ENCODE measurements at places on chromosomes 16 and 17. TPM values are rescaled to one million over a fixed set of nuclear protein-coding genes. Genes with fewer than 3 reads are reported as not detected.

DNA sequence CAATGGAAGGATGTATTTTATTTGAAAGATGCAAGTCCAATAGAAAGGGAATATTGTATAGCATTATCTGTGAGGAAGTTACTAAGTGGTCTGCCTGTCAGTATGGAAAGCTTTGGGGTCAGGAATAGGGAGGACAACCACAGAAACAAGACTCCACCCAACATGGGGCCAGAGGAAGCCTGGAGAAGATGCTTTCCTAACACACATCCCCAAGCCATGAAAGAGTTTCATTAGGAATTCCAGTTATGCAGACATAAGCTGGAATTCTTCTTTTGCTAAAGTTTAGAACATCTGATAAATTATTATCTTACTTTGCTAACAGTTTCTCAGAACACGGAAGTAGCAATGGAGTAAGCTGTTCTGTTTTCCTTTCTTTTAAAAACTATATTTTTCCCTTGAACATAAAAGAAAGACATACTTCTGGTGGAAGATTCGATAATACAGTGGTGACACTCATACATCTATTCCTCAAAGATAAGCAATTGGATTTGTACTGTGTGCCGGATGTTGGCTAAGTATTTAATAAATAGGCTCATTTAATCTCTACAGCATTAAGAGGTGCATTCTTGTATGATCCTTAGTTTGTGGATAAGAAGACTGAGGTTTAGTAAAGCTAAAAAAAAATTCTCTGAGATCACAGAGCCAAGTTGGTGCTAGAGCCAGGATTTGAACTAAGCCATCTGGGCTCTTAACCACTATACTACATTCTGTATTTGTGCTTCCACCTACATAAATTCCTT lies 51.0 kb upstream of the GAS7 start:
- DNase-seq = no peak

- no peak for DNase-seq
Measured at GRCh38 chr16:4318451-4318910, 2.6 kb downstream of the GLIS2 start.

The CHST5 gene
- 1.5 TPM for total RNA-seq

DNA sequence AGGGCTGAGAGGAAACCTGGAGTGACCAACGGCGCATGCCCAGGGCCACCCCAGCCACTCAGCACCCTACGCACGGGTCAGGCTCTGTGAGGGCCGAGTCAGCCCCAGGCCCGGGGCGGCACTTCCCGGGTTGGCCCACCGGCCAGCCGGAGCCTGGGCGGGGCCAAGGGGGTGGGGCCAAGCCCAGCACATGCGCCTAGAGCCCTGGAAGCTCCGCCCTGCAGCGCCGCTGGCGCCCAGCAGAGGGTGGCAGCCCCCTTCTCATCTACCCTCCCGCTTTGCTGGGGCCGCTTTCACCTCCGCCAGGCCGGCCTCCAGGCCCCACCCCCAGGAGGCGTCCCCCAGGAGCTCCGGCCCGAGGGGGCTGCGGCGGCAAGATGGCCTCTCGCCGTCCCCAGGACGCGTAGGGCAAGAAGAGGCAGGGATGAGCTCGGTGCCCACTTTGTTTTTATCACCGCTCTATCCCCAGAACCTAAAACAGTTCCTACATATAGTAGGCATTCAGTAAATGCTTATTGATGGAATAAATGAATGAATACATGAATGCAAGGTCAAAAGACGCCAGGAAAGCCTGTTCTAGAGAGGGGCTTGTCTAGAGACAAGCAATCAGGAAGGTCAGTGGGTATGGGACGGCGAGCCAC lies 31.3 kb downstream of the MYO18A start:
- DNase-seq = peak; percentile 98

GRCh38 chr17:2940352-2940751 lies 123.1 kb downstream of the OR1D5 start:
- DNase-seq = no peak

GRCh38 chr16:26120729-26121128 lies 429.0 kb downstream of the HS3ST4 start:
- no peak for DNase-seq

The PRR11 gene
- total RNA-seq = 77.2 TPM

DNA sequence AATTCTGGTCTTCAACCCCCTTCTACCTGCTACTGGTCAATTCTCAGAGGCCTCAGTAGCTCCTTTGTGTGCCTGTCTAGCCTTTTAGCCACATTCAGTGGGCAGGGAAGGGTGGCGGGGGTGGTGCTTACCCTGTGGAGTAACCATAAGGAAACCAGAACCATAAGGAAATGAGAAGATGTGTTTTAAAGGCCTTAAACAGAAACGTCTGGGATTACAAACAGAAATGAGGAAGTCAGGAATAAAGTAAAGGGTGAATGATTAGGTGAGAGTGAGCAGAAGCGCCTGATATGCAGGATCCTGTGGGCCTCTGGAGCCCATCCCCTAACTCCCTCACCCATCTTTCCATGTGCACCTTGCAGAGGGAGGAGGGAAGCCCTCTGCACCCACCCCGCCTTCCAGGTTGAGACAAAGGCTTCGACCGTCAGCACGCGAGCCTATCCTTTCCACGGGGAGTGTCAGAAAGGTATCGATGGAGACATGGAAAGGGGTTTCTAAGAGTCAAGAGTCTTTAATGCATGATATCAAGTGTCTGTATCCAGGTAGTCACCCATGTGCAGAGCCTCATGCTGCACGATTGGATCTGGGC lies 20.4 kb downstream of the KIAA0513 start:
- no peak for DNase-seq

DNA sequence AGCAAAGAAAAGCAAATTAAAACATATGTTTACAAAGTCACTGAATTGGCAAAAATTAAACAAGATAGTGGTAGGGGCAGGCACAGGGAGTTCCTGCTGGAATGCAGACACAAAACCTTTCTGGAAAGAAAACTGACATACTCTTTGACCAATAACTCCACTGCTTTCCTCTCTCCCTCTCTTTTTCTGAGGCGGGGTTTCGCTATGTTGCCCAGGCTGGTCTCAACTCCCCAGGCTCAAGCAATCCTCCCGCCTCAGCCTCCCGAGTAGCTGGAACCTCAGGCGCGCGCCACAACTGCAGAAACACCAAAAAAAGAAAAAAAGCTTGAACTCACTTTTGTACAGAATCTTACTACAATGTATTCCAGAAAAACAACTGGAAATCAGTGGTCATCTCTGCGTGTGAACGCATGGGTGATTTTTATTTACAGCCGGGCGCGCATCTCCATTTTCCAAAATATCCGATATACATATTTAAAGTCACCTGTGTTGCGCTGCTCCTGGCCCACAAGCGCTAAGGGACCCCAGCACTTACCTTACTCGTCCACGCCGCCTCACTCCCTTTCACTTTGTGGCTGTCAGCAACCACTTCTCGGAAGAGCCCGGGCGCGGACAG lies 480 bp downstream of the TXNL4B start:
- no peak for DNase-seq

DNA sequence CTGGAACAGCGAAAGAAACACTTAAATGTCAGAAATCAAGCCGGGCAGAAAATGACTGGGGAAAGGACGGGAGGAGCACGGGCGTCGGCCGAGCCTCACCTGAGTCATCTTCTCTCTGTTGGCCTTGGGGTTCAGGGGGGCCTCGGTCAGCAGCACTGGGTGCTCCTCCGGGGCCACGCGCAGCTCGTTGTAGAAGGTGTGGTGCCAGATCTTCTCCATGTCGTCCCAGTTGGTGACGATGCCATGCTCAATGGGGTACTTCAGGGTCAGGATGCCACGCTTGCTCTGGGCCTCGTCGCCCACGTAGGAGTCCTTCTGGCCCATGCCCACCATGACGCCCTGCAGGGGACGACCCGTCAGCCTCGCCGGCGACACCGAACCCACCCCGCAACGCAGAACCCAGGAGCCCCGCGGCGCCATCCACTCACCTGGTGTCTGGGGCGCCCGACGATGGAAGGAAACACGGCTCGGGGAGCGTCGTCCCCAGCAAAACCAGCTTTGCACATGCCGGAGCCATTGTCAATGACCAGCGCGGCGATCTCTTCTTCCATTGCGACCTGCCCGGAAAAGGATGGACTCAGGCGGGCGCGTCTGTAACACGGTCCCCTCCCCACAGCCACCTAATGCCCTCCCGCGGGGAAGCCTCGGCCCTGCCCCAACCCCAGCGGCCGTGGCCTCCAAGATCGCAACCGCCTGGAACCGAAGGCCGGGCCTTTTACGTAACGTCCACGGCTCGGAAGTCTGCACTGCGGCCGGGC lies 616 bp downstream of the ACTG1 start:
- no peak for DNase-seq

- DNase-seq = no peak
Measured at GRCh38 chr17:51224402-51225262, 35.2 kb downstream of the MBTD1 start.

DNA sequence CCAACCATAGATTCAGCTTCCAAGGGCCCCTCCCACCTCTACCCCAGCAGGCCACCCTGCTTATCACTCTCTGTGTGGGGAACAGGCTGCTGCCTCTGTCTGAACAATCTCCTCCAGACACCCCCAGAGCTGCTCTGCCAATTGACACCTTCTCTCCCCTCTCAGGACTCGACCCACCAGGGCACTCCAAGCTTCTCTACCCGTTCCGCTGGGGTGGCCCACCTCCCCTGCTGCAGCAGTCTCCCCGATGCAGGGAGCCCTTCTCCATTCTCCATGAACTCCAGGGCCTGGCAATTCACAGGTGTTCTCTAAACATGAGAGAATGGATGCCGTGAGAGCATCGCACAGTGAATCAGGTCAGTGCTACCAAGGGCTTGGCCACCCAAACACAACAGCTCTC lies 28.3 kb upstream of the FAAP100 start:
- DNase-seq = no peak

DNA sequence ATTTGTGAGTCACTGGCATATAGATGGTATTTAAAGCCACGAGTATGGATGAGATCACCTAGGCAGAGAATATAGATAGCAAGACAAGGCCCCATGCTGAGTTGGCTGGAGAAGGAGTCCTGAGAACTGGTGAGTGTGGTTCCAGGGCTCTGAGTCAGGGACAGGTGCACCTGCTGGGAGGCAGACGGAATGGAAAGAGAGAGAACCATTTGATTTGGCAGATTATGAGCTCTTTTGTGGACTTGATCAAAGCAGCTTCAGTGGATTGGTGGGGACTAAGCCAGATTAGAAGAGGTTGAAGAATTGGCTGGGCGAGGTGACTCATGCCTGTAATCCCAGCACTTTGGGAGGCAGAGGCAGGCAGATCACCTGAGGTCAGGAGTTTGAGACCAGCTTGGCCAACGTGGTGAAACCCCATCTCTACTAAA lies 4.3 kb upstream of the C16orf92 start:
- DNase-seq = no peak

The FBXO39 gene
- not detected for total RNA-seq

The RAB40C gene
- 30.9 TPM for total RNA-seq

GRCh38 chr16:89265647-89266046 lies 48.1 kb downstream of the ZNF778 start:
- no peak for DNase-seq

The SLC2A4 gene
- total RNA-seq = 6.1 TPM

GRCh38 chr16:87550495-87550961 lies 51.8 kb upstream of the JPH3 start:
- DNase-seq = peak; percentile 61

DNA sequence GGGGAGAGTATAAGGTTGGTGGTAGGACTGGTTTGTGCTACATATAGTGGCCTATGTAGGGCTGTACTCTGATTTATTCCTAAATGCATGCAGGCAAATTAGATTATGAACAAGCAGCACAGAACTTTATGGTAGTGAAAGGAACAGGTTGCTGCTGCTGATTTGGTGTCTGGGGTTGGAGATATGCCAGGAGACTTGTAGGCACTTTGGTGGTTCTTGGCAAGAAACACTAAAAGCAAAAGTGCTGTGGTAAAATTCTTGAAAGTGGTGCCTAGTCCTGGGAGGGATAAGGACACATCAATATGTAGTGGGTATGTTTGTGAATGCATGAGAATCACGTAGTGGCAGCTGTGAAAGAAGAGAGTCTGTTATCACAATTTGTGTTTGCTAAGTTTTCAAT lies 2126.0 kb downstream of the TP53TG3F start:
- DNase-seq = no peak

- no peak for DNase-seq
Measured at GRCh38 chr17:80725517-80725916, 180.9 kb downstream of the RPTOR start.

DNA sequence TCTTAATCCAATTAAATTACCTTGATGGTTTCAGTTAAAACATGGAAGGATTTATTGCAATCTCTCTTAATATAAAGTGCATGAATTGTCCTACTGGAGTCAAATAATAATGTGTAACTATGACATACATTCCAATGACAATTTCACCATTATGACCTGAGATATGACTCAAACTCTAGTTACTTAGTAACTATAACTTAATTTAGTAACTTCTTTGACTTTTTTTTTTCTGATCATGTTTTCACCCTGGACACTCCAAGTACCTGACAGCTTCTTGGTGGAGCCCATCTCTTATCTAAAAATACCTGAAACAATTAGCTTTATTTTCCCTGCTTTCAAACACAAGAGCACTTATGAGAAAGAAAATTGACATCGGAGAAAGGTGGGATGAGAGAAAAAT lies 123.7 kb downstream of the STX8 start:
- DNase-seq = no peak

The MARVELD3 gene
- not detected for total RNA-seq
